ENCODE measurements at places on chromosomes 7 and 10.

GRCh38 chr10:113300617-113301016, 252.2 kb upstream of the HABP2 start:
- no peak for DNase-seq

DNA sequence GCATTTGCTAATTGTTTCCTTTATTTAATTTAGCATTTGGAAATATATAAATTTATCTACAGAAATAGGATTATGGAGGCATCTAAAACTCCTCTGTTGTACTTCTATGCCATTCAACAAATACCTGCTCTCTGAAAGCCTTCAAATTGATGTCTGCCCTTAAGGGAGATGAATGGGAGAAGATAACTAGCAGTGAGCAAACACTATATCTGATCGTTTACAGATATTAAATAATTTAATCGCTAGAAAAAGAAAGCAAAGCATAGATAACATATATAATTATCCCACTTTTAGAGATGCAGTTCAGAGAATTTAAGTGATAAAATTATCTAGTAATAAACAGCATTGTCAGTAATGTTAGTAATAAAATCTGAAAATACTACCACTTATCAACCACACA, 524.9 kb downstream of the NRG3 start:
- no peak for DNase-seq

DNA sequence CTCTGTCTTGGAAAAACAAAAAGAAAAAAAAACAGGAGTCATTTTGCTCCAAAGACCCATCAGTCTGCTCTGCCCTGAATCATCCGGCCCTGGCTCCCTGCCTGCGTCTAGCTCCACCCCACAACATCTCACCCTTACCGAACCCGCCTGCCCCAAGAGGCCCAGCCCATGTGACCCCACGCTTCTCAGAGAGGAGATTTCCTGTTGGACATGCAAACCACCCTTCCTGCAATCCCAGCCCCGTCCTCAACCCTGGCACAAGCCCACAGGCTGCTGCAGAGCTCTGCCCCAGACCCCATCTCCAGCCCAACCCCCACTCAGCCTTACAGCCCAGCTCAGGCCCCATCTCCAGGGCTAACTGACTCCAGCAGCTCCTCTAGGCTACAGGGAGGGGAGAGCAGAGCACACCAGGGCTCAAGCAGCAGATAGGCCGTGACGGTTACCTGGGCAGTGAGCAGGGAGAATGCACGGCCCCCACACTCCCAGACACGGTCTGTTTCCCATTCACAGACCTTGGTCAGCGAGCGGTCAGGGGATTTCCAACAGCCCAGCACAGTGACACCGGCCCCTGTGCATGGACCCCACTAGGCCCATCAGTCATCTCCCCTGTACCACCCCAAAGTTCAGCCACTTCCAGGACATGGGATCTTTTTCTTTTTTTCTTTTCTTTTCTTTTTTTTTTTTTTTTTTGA, 69.9 kb upstream of the GTF2I start:
- no peak for DNase-seq

GRCh38 chr7:106485031-106485551, 175.9 kb downstream of the CCDC71L start:
- no peak for DNase-seq

GRCh38 chr10:110395350-110396283, 90.9 kb upstream of the SMNDC1 start:
- no peak for DNase-seq

GRCh38 chr10:23157691-23158369, 34.3 kb upstream of the PTF1A start:
- no peak for DNase-seq

- no peak for DNase-seq
Observed at GRCh38 chr10:97865488-97865887, 15.8 kb downstream of the GOLGA7B start.

DNA sequence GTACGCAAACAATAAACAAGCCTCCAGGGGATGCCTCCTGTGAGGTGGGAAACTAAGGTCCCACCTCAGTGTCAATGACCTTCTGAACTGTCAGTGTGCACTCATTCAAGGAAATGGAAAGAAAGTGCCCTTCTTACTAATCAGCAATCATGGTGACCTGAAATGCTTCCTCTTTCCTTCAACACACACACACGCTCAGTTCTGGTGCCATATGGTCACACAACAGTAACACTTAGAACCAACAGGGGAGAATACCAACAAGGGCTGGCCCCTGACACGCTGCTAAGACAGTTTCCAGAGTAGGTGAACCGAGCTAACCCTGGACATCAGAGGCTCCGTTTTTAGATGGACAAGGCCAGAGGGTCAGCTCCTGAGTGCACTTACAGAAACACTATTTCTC, 42.1 kb upstream of the EFCAB10 start:
- DNase-seq: no peak

DNA sequence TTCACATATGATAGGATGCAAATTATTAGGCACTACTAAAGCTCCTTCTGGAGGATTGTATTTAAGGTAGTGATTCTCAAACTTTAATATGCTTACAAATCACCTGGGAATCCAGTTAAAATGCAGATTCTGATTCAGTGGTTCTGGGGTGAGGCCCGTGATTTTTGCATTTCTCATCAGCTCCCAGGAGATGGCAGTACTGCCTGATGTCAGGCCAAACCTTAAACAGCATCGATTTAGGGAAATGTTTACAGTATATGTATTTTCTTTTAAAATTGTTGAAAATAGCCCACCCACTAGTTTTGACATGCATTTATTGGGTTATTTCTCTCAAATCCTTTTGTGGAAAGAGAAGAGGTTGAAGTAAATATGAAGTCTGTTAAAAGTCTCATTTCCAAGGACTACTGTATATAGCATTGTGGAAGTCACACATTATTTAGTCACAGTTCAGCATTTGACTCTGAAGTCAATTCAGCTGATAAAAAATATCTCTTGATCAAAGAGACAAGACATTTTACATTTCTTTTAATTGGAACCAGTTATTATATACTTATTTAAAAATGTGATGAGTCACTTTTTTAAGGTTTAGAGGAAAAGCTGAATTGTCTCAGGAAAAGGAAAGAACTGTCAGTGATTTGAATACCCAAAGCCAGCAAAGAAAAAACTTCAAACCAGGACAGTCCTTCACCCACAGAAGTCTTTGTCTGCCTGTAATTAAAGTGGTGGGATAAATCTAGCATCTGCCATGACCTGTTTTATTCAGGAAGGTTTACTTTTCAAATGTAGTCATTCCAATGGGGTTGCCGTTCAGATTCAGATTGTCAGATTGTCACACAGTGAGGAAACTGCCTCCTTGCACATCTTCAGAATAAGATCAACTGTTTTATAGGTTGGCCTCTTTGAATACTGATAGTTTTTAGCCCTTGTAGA, 21.1 kb upstream of the HBP1 start:
- no peak for DNase-seq

- no peak for DNase-seq
Observed at GRCh38 chr10:80466724-80467326, 12.7 kb downstream of the TSPAN14 start.

- DNase-seq: no peak
Observed at GRCh38 chr7:36185756-36186155, 32.7 kb downstream of the EEPD1 start.

GRCh38 chr7:39733881-39734632, 110.7 kb downstream of the RALA start:
- no peak for DNase-seq

- DNase-seq: no peak
Observed at GRCh38 chr7:120996333-120996987, 7.9 kb downstream of the CPED1 start.

DNA sequence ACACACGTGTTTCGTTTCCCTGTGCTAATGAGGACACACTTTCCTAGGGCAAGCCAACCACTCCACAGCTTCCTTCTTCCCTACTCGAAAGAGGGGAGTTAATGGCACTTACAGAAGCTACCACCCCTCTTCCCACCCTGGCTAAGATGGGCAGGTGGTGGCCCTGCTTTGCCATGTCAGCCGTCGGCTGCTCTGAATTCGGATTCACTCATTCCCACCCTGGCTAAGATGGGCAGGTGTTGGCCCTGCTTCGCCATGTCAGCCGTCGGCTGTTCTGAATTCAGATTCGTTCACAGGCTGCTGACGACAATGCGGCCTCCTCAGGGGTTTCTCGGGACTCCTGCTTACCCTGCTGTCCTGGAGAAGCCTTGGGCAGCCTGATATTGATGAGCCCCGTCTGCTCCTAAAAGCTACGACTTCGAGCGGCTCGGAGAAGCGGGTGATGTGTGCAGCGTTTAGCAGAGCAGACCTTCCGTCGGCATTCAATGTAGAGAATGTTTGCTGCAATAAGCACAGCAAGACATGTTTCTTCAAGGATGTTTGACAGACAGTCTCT, 56.2 kb upstream of the PPP2R2D start:
- no peak for DNase-seq

DNA sequence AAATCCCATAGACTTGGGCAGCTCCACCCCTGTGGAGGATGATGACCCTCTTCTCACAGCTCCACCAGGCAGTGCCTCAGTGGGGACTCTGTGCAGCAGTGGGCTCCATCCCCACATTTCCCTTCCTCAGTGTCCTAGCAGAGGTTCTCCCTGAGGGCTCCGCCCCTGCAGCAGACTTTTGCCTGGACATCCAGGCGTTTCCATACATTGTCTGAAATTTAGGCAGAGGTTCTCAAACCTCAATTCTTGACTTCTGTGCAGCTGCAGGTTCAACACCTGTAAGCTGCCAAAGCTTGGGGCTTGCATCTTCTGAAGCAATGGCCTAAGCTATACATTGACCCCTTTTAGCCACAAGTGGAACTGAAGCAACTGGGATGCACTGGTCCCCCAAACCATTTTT, 31.8 kb downstream of the NEUROG3 start:
- DNase-seq: no peak

DNA sequence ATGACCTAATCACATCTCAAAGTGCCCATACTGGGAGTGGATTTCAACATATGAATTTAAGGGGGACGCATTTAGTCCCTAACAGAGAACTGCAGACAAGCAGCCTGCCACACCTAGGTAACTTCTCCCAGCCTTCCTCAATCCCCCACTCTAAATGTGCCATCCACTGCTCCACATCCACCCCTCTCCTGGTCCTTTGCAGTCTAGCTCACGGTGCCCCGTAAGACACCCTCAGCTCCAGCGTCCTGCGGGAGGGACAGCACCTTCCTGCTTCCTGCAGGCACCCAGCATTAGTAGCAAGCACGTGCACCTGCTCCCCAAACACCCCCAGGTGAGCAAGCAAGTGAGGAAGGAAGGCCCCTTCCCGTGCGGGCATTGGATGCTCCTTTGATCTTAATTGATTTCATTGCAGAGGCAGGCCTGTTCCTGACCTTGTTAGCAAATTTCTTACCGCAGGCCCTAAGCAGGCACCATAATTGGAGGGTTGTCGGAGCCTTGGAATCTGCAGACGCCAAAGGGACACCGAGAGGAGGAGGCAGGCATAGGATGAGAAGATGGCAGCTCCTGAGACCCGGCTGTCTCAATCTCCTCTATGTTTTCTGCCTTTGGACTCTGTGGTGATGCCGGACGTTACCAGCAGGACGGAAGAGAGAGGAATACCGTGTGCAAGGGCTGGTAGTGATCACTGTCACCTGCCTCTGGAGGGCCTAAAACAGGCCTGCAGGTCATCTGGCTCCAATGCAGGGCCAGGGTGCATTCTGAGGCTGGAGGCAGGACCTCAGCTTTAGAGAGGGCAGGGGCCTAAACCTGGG, 75.8 kb upstream of the CHST15 start:
- DNase-seq: no peak

DNA sequence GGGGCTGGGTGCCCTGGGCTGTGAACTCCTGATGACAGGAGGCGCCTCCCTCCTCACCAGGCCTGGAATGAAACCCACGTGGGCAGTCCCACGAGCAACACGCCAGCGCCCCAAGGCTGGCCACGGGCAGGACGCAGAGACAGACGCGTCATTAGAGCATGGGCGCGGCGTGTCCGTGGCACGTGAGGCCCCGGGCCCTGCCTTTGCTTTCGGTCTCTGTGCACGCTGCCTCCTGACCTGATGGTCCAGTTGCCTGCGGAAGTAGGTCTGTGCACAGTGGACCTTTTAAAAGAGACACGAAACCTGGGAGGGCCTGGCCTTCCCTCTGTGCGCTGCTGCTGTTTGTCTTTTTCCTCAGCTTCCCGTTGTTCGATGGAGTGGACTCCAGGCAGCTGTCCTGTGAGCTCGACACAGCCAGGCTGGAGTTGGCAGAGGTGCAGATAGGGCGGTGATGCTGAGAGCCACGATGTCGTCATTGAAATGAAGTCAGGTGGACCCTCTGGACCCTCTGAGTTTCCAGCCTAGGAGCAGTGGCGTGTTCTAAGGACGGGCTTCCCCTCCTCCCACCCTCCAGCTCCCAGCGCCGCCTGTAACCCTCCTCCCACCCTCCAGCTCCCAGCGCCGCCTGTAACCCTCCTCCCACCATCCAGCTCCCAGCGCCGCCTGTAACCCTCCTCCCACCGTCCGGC, 40.1 kb upstream of the CFAP46 start:
- no peak for DNase-seq

- no peak for DNase-seq
Observed at GRCh38 chr10:24256619-24257107, 47.7 kb downstream of the KIAA1217 start.

- no peak for DNase-seq
Observed at GRCh38 chr10:100528921-100529474, 673 bp downstream of the NDUFB8 start.

DNA sequence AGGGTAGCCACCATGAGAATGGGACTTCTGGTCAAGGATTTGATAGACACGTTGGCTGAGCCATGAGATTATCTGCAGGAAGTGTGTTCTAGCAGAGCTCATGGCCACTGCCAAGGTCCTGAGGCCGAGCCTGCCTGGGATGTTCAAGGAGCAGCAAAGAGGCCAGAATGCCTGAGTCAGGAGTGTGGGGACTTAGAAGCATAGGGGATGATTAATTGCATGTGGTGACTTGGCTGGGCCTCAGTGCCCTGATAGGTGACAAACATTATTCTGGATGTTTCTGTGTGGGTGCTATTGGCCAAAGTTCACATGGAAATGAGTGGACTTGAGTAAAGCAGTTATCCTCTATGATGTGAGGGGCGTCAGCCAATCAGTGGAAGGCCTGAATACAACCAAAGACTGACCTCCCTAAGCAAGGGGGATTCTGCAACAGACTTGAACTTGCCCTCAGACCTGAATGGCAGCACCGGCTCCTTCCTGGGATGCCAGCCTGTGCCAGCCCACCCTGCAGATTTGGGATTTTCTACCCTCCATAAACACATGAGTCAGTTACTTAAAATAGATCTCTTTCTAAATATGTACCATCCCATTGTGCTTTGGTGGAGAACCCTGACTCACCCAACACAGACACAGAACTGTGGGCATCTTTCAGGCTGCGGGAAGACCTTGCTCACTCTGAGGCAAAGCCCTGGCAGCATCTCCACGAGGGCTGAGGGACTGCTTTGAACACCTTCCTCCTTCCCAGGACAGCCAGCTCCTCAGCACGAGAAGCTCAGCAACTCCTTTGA, 363.9 kb upstream of the MGMT start:
- DNase-seq: no peak

- DNase-seq: no peak
Observed at GRCh38 chr10:49056356-49056755, 59.0 kb downstream of the VSTM4 start.

DNA sequence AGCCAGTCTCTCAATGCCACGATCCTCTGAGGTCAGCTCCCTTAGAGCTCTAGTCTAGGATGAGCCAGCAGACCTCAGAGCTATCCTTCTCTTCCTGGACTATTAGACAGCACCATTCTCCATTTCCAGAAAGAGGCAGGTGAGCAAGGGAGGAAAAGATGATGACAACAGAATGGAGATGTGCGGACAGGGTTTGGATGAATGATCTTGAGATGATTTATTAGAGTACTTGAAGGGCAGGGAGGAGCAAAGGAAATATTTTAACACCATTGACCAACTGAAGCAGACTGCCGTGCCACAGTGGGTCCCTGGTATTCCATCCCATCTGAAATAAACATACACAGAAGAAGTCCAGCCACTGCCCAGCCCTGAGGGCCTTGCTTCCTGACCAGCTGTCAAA, 94.3 kb downstream of the CFAP58 start:
- DNase-seq: no peak

GRCh38 chr7:41147606-41148485, 555.0 kb downstream of the INHBA start:
- DNase-seq: no peak
